ENCODE measurements at places on chromosomes 16 and 17. TPM values are rescaled to one million over a fixed set of nuclear protein-coding genes. Genes with fewer than 3 reads are reported as not detected.

DNA sequence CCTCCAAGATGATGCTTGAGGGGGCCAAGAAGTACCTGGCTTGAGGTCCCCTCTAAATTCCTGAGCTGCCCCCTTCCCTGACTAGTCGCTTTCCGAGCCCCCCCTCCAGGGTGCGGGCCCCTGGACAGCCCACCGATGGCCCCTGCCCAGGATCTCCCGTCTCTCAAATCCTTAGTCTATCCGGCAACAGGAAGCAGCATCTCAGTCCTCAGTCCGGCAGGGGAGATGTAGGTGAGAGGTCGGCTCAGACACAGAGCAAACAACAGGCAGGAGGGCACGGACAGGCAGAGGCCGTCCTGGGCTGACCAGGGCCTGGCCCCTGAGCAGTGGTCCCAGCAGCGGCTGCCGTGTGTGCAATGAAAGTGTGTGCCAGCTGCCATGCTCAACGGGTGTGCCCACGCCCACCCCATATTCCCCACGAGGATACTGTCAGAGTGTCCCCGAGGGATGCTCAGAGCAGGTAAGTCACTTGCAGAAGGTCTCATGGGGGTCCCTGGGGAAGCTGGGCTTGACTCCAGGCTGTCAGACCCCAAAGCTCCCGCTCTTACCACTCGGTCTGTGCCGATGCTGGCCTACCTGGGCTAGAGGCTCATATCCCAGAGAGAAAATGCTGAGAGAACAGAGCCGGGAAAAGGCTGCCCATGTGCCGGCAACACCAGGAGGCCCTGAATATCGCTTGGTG is 7.2 kb downstream of the SLC43A2 start:
- no peak for DNase-seq

TBC1D3D gene
- total RNA-seq, result 5.1 TPM

DNA sequence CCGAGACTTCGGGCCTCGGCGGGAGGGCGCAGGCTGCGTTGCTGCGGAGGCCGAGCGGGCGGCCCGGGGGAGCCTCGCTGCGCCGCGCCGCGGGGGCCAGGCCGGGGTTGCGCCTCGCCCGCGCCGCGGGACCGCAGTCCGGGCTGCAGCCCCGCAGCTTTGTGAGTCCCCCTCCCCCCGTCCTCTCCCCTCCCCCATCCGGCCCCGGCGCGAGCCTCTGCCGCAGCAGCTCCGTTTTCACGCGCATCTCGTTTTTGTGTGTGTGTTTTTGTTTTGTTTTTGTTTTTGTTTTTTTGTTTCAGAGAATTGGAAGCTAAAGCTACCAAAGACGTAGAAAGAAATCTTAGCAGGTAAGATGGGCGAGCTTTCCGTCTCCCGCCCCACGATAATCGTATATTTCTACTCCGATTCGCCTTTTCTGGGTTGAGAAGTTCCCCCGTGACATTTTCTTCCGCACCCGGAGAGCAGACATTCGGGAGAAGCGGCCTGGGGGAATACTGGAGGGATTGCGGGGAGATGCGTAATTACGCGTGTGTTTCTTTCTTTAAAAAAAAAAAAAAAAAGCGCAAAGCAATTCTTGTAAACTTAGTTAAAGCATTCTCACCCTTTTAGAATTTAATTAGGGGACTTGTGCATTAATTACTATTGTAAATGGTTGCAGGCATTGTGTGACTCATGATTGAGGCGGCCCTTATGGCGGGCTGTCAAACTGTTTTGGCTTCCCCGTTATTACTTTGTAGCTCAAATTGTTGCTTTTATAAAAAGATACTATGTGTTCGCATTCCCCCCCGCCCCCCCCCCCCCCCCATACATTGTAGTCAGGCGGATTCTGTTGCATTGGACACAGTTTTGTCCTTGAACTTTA is 732 bp downstream of the TNRC6A start:
- peak; percentile 13 for DNase-seq

GRCh38 chr17:29740017-29740416 is 117.3 kb upstream of the CORO6 start:
- DNase-seq, result no peak

GRCh38 chr16:383326-384051 is 1.7 kb upstream of the PGAP6 start:
- DNase-seq, result no peak

- no peak for DNase-seq
These were observed 15.0 kb upstream of the SLC38A10 start for GRCh38 chr17:81309859-81310839.

NPIPB8 gene
- total RNA-seq, result 3.4 TPM

GRCh38 chr16:88975511-88976061 is 1.4 kb downstream of the CBFA2T3 start:
- no peak for DNase-seq

MFAP4 gene
- total RNA-seq, result 10.2 TPM

DNA sequence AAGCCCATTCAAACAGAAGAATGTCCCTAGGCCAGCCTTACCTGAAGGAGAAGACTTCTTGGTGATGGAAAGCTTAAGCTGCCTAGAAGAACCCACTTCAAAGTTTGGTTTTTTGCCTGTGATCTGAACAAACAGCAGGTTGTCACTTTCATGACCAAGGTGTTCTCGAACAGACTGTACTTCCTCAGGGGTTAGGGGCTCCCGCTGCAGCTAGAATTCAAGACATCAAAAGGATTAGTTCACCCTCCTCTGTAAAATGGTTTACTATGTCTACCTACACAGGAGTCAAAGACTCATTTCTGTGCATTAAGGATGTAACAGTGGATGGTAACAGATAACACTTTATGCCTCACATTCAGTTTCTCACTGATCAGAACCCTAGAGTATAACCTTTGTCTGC is 13.2 kb downstream of the CIAPIN1 start:
- DNase-seq, result no peak

- no peak for DNase-seq
These were observed 20.1 kb upstream of the ALKBH5 start for GRCh38 chr17:18163547-18163946.

DNA sequence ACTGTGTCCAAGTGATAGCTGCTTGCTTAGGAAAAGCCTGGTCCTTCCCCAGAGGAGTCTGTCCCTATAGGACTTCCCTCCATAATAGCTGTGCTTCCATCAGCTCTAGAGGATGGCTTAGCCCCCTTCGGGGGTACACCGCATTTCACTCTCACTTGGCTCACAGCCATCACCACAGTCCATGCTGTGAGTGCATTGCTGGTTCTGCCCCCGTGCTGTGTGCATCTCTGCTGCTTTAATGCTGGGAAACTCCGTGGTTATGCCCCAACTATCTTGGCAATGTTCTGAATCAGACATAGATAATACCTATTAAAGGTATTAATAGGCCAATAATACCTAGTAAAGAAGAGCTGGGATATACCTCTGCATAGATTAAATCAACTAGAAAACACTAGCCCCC is 58.3 kb downstream of the SIAH1 start:
- no peak for DNase-seq

PRKCA gene
- 175 TPM for total RNA-seq

- no peak for DNase-seq
These were observed 15.6 kb downstream of the MAP2K3 start for GRCh38 chr17:21299981-21300600.

GPR139 gene
- total RNA-seq, result 0.29 TPM

GRCh38 chr17:58516644-58517377 is 2.4 kb upstream of the MTMR4 start:
- DNase-seq, result no peak

- no peak for DNase-seq
These were observed 1.3 kb upstream of the HERPUD1 start for GRCh38 chr16:56930486-56931270.

XAF1 gene
- total RNA-seq, result 29.5 TPM

GRCh38 chr17:10789694-10790271 is 14.1 kb downstream of the TMEM238L start:
- DNase-seq, result no peak

- DNase-seq, result no peak
These were observed 1.9 kb downstream of the PRKCB start for GRCh38 chr16:23837553-23838308.

- no peak for DNase-seq
These were observed 29.5 kb upstream of the ZNF469 start for GRCh38 chr16:88353232-88353631.

Measured in dorsolateral prefrontal cortex (tissue), 122 donors.